ENCODE measurements at places on chromosomes 4 and X.

- peak; percentile 87 for DNase-seq
These were observed 162.4 kb upstream of the IL15 start for GRCh38 chr4:141473952-141474351.

DNA sequence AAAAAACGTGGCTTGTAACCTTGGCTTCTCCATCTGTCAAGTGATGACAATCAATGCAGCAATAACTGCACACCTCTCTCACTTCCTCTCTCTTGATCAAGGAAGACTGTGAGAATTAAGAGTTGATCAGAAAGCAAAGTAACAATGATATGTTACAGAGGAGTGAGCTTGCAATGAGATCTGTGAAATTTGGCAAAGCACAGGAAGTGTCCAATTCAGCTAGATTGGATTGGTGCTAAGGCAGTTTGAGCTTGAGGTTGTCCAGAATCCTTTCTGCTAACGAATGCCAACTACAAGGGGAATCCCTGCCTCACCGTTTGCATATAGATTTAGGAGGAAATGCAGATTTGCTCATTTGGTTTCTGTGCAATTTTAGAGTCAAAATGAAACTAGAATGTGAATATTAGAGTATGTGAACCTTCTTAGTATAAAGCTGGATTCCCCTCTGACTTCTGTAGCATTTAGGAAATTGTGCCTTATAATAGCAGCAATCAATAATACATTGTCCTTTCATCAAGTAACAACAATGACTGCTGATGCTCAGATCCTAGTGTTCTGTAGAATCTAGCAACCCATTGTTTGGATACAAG is 346.4 kb downstream of the PTTG2 start:
- DNase-seq, result no peak

GRCh38 chrX:56968980-56969379 is 26.4 kb downstream of the SPIN3 start:
- DNase-seq, result no peak

DNA sequence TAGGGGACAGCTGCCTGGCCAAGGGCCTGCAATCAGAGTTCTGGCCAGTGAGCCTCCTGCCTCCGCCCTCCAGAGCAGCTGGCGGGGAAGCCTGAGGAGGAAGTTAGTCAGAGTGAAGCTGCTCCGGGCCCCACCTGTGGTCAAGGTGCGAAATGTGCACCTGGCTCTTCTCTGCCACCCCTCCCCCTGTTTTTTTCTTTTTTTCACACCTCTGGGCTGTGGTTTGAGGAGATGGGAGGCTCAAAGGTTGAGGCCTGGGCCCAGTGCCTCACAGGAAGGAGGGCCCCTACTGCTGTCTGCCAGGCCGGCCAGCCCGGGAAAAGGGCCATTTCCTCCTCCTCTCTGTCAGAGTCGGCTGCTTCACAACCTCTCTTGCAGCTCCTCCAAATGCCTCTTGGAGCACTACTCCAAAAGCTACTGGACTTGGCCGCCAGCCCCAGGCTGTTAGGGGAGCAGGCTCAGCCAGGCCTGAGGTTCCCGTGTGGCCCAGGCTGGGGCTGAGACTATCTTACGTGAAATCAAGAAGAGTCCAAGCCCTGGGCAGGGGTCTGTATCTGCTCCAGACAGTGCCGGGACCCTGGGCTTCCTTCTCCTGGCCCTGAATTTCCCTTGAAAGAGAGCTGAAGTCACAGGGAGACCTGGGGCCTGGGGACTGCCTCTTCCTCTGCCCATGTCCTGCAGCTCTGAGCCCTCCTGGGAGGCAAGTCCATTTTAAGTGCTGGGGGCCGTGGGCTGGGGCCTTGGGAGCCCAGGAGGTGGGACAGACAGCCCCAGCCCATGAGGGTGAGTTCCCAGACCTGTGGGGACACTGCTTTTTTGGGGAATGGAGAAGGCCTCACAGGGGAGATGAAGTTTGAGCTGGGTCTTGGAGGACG is 4.5 kb upstream of the CXCR3 start:
- DNase-seq, result peak; percentile 13

DNA sequence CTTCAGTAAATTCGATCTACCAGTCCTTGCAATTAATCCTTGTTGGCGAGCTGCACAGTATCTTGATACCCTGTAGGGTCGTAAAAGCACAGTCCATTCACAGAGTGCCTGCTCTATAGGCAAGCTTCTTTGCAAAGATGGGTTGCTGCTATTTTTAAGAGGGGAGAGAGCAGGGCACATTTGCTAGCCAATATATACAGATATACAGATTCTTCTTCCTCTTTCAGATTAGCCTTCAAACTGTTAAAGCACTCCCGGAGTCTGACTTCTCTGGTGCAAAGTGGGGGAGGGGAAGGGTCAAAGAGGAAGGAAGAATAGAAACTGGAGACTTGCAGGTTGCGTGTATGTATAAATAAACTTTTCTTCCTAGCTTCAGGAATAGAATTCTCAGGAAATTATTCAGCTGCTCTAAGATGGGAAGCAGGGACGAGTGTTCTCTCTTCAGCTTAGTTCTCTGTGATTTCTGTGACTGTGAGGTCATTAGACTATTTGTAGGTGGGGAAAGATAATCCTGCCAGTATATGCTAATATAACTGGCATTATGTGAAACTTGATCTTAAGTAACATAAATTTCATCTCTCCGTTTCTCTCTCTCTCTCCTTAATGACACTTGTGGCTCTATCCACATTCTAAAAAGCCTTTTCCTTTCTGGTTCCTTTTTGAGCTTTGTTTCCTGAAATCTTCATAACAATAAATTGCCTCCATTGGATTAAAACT is at the start of gene CYSLTR1:
Gene CYSLTR1, minus strand, starts transcription at position 242 of the 717 bp plus-strand sequence. CDS start 53,865 bp downstream, outside the sequence.
- no peak for DNase-seq
